ENCODE measurements at places on chromosomes 7 and 10.

DNA sequence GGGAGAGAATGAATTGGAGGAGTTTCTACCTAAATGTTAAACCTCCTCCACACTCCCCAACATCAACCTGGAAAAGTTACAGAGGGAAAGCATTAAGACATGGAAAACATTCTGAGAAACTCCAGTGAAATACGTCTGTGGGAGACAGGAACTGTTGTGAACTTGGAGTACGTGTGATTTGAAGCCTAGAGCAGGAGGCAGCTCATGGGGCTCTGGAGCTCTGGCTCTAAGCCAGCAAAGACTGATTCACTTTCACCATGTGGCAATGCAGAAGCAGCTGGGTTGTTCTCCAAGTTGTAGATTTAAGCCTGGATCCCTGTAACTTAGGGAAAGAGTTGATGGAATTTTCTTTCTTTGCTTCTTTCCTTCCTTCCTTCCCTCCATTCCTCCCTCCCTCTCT lies 503.2 kb downstream of the NRG3 start:
- no peak for DNase-seq

DNA sequence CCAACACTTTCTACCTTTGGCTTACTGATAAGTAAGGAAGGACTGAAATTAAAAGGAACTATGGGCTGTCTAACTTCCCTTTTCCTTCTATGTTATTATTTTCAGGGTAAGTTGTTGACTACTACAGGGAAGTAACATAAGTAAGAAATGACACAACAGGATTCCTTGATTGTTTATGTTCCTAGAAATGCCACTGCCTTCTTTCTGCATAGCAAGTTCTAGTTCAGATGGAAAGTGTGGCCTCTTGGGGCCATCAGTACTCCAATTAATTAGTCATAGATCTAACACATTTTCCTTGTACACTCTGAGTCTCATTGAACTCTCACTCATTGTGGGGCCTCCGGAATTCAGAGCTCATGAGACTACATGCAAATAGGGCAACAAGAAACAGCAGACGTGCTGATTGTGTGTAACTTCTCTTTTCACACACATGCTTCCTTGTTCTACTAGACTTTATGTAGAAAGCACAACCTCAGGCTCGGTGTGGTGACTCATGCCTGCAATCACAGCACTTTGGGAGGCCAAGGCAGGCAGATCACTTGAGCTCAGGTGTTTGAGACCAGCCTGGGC lies 35.3 kb upstream of the HIBADH start:
- DNase-seq: no peak

GRCh38 chr10:74530981-74531380 lies 295.4 kb upstream of the KAT6B start:
- no peak for DNase-seq

- DNase-seq: no peak
Observed at GRCh38 chr7:149016876-149017275, 11.4 kb downstream of the PDIA4 start.

DNA sequence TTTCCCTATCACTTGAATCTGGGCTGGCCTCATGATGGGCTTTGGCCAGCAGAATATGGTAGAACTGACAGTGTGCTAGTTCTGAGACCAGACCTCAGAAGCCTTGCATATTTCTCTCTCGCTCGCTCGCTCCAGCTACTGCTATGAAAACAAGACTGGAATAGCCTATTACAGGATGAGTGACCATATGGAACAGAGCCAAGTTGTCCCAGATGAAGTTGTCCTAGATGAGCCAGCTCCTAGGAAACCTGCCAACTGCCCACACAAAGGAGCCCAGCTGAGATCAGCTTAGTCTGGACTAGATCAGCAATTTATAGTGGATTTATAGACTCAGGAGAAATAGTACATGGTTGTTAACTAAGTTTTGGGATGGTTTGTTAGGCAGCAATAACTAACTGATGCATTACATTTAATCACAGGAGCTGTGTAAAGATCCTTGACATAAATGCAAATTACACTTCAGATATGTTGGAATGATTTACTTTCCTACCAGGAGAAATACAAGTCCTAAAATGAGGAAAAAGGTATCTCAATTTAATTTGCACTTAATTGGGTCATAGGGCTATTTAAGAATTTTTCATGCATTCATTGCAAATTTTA lies 6.8 kb upstream of the HECW1 start:
- no peak for DNase-seq

- DNase-seq: no peak
Observed at GRCh38 chr7:117995850-117996650, 122.8 kb upstream of the CTTNBP2 start.

DNA sequence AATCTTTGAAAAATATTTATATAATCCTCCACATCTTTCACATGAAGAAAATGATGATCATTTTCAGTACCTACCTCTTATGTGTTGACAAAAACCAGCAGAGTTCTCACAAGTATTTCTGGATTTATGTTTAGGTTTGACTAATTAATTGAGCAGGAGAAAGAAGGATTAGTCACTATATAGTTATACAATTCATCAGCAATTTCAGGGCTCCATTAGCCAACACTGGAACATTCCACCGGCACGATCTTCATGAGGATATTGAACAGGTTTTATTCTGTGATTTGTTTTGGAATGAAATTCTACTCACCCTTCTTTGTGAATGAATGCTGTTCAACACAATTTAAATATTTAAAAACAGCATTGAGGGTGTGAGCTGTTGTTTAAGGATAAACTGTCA lies 163.2 kb downstream of the SEM1 start:
- DNase-seq: no peak

- no peak for DNase-seq
Observed at GRCh38 chr7:42002654-42003053, 234.4 kb downstream of the GLI3 start.

- no peak for DNase-seq
Observed at GRCh38 chr7:157753713-157754415, 417.1 kb downstream of the DNAJB6 start.

DNA sequence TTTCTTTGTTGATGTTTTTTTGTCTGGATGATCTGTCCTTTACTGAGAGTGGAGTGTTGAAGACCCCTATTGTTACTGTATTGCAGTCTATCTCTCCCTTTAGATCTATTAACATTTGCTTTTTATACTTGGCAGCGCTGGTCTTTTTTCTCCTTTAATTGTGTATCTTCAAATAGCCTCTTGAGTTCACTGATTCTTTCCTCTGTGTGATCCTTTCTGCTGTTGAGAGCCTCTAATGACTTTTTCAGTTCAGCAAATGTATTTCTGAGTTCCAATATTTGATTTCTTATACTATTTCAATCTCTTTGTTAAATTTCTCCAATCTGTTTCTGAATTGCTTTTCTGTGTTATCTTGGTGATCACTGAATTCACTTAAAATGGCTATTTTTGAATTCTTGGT lies 15.4 kb downstream of the R3HCC1L start:
- DNase-seq: no peak

- no peak for DNase-seq
Observed at GRCh38 chr10:93917064-93917391, 23.2 kb downstream of the SLC35G1 start.

GRCh38 chr10:3472287-3473051 lies 299.9 kb upstream of the PITRM1 start:
- no peak for DNase-seq

DNA sequence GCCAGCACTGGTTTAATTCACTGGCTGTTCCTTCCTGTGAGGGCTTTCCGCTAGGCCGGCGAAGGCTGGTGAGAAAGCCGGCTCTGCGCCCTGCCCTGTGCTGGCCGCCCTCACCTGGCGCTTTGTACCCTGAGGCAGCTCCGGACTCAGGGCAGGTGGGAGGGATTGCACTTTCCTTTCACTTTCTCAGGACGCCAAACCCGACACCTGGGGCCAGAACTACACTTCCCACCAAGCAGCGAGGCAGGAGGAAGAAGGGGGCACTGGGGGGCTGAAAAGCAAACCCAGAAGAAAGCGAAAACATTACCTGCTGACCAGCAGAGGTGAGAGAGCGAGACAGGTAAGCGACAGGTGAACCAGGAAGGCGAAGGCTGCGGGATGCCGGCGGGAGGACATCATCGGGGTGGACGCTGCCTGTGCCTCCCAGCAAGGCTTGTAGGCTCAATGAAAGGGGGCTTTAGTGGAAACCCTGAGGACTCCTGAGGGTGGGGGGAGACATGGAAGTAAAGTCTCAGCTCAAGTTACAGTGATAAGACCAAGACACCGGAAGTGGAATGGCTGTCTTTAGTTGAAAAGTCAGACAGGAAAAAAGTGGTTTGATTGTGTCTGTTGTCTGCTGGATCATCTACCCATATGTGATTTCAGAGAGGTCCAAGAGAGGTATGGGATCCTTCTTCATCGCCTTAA lies at the start of gene RAB19:
TSS of gene RAB19 (plus strand) at position 181 of the 687 bp plus-strand sequence. CDS start 3,589 bp downstream, outside the sequence.
- peak; percentile 24 for DNase-seq

- peak; percentile 41 for DNase-seq
Observed at GRCh38 chr10:48289501-48290238, 15.2 kb upstream of the FRMPD2 start.

- no peak for DNase-seq
Observed at GRCh38 chr10:50653142-50653541, 29.4 kb upstream of the SGMS1 start.

DNA sequence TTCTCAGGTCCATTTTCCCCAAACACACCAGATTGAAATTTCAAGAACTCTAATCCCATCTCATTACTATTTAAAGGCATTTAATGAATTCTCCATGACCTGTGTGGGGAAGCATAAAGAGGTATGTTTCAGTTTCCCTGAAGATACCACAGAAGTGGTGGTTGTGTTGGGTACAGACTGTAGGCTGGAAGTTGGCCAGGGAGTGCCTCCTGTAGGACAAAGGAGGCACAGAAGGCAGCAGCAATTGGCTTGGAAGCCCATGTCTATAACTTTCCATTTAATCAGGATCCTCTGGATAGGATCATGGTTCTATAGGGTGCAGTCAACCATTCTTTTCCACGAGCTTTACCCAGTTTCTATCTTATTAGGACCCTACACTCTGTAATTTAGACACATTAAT lies 8.6 kb upstream of the BET1 start:
- DNase-seq: no peak

GRCh38 chr7:18727115-18727870 lies 231.7 kb downstream of the HDAC9 start:
- no peak for DNase-seq

GRCh38 chr10:115026056-115026745 lies 67.0 kb upstream of the ATRNL1 start:
- no peak for DNase-seq

DNA sequence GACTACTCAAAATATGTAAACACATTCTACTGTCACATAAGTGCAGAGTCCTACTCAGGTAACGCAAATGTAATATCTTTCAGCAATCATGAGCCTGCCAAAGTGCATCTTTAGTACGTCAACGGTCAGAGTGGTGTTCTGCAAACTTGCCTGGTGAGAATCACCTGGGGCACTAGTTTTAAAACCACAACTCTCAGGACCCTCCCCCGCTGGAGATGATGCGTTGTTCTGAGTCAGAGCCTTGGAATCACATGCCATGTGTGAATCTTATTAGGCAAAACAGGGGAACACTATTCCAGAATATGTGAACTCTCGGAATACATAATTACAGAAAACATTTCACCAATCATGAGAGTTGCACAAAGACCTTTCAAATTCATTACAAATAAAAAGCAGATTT lies 115.7 kb downstream of the TPK1 start:
- no peak for DNase-seq

DNA sequence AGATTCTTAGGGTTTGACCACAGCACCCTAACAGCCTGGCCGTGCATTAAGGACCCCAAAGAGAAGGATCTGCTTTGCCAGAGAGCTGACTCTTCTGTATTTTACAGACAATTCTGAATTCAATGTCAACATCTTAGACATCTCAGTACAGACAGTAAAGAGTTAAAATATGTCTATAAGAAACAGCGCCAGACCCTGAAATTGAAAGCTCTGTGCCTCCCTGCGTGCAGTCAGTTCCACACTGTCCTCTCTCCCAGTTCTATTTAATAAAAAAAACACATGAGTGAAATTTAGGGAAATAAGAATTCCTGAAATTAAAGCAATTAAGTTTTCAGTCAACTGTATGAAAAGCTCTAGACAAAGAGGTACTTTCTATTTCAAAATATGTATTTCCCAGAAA lies 45.1 kb downstream of the MET start:
- no peak for DNase-seq

DNA sequence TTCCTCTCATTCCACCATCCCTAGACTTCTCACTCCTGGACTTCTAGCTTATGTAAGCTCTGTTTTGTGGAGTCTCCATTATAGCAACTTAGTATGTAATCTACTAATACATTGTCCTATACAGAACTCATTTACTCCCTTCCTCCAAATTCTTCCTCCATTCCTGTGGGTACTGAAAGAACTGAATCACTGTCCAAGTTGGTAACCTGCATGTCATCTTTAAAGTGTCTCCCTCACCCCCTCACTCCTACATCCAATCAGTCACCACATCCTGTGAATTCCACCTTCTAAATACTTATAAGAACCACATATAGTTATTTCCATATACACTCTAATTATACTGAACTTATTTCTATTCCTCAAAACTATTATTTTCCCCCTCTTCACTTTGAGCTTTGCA lies 20.3 kb downstream of the AASS start:
- DNase-seq: no peak

GRCh38 chr7:47811632-47812380 lies 136.5 kb downstream of the PKD1L1 start:
- no peak for DNase-seq

- no peak for DNase-seq
Observed at GRCh38 chr10:71643904-71644303, 75.7 kb downstream of the C10orf105 start.

DNA sequence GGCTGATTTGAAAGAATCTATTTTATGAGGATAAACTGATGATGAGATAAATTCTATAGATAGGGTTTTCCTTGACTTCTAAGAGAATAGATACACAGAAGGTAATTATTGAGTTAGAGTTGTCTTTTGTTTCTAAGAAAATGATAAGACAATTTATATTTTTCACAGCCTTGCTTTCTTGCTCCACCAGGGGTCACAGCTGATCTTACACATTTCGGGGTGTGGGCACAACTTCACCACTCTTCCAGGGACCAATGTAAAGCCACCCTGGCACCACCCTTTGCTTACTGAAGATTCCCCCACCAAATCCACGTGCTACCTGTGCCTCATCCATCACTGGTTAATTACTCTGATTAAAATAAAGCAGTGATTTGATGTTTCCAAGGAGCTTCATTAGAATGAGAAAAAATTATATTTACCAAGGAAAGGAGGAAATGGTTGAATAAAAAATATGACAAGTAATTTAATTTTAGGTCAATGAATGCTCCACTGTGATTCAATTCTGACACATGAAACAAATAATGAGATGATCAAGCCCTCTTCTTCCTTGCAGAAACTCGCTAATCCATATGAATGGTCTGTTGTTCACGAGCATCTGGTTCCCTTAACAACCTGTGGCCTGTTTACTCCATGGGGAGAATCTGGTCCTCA lies 177.3 kb upstream of the TNS3 start:
- no peak for DNase-seq

DNA sequence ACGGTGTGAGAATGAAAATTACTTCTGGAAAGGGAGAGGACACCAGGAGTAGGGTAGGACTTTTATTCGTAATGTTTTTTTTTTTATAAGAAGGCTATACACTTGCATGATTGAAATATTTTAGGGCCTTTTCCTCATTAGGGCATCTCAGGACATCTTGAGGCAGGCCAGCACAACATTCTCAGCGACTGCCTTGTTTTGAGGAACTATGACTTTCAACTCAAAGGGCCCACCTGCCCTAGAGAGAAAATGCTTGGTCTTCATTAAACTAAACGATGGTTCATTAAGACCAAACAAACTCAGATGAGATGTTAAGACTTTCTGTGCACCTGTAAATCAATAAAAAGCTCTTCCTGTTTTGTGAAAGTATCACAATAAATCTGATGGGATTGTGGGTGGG lies 11.3 kb downstream of the NOD1 start:
- DNase-seq: no peak

- DNase-seq: no peak
Observed at GRCh38 chr10:72315611-72316385, 38.9 kb downstream of the DNAJB12 start.

GRCh38 chr10:16828114-16828568 lies 10.9 kb upstream of the RSU1 start:
- DNase-seq: peak; percentile 62
